Cardiac muscle cell (in vitro differentiated cells and primary cell): ENCODE measurements at places on chromosomes 5 and 9. TPM values are rescaled to one million over a fixed set of nuclear protein-coding genes. Genes with fewer than 3 reads are reported as not detected.

Gene PPIC
- 110 and 118 TPM in 2 replicates for total RNA-seq

Gene NCS1
- 55.6 and 55.7 TPM in 2 replicates for total RNA-seq

Gene SLC46A2
- not detected in 2 replicates for total RNA-seq

Gene C9
- not detected in 2 replicates for total RNA-seq

Gene PCDHGB2
- 2.7 and 3.0 TPM in 2 replicates for total RNA-seq

Gene ZNG1A
- 37.1 and 43.4 TPM in 2 replicates for total RNA-seq

Gene PCA3
- total RNA-seq = not detected in 2 replicates

Gene OBP2B
- not detected in 2 replicates for total RNA-seq

Gene CDC25C
- total RNA-seq = 2.7 and 16.2 TPM in 2 replicates

- peak; percentile 81 for DNase-seq
These were observed 3.2 kb downstream of the TPM2 start for GRCh38 chr9:35686222-35687203.

DNA sequence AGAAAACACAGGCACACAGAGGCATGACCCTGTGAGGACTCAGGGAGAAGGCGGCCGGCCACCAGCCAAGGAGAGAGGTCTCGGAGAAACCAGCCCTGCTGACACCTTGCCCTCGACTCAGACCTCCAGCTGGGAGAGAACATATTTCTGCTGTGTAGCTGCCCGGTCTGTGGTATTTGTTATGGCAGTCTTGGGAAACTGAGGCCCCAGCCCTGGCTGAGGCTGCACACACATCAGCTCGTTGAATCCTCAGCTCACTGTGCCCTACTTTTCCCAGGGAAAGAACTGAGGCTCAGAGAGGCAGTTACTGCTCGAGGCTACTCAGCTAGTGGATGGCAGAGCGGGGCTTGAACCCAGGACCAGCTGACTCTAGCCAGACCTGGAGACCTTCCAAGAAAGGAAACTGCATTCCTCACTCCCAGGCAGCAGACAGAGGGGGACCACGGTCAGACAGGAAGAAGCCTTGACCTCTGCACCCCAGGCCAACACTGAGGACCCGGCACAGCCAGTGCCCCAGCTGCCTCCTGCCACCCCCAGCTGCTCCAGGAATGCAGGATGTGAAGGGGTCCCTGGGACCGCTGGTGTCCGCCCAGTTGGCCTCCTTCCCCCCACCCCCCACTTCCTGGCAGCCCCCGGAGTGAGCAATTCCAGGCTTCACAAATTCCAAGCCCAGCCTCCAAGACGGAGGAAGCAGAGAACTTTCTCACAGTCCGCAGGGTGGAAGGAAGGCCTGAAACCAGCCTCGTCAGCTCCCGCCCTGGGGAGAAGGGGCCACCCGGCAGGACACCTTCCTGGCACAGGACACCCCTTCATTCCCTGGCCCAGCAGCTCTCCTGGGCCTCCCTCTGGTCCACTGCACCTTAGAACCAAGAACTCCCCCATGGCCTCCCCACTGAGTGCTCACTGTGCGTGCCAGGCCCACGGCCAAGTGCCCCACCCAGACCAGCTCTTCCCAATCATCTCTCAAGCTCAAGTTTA, 69.9 kb downstream of the LRSAM1 start:
- DNase-seq = peak; percentile 93

GRCh38 chr9:37547328-37547878, 28.8 kb downstream of the FBXO10 start:
- no peak for DNase-seq

DNA sequence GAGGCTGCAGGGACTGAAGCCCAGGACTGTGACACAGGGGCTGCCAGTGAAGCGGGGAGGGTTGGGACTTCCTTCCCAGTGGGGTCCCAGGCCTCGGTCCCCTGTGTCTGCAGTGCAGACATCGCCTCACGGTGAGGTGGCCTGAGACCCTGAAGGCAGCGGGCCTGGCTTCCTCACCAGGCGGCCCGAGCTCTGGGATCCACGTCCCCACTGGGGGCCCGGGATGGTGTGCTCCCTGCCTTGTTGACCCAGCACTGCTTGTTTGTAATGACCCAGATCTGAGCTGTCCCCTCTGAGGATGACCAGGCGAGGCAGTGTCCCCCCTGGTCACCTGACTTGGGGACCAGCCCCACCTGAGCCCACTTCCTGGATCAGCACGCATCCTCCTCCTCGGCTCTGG, 53.1 kb downstream of the COL5A1 start:
- no peak for DNase-seq

GRCh38 chr9:73583576-73583975, 431.9 kb downstream of the ANXA1 start:
- DNase-seq = peak; percentile 6

- DNase-seq = peak; percentile 40
These were observed 30.3 kb downstream of the MELK start for GRCh38 chr9:36603006-36603405.

DNA sequence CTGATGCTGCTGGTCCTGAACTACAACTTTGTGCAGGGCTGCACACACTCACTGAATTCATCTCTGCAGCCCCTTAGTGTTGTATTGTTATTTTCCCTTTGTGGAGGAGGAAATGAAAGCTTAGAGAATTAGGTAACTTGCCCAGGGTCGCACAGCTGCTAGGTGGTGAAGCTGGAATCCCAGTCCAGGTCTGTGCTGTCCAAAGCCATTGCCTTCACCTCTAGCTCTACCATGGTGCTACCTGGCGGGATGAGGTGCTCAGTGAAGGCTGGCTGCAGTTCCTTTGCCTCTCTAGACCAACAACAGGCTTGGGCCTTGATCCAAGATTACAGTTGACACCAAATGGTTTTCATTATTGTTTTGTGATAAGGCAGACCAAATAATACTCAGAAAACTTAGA, 177.8 kb upstream of the PITX1 start:
- DNase-seq = no peak

DNA sequence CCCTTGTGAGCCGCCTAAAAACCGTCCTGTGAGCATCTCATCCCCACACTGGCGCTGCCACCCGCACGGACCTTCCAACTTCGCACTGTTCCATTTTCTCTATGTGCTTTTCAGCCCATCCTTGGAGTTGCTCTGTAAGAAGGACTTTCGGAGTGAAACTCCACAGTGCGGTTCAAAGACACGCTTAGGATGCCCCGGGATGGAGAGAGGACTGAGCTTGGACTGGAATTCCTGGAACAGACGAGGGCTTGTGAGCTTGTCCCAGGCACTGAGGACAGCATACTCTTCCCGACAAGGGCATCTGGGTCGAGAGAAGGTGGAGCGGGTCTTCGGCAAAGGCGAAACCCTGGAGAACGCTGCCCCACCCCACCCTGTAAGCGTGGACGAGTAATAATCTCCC, 187.8 kb downstream of the MEF2C start:
- no peak for DNase-seq

- no peak for DNase-seq
These were observed 11.4 kb upstream of the ARSI start for GRCh38 chr5:150313921-150314716.

DNA sequence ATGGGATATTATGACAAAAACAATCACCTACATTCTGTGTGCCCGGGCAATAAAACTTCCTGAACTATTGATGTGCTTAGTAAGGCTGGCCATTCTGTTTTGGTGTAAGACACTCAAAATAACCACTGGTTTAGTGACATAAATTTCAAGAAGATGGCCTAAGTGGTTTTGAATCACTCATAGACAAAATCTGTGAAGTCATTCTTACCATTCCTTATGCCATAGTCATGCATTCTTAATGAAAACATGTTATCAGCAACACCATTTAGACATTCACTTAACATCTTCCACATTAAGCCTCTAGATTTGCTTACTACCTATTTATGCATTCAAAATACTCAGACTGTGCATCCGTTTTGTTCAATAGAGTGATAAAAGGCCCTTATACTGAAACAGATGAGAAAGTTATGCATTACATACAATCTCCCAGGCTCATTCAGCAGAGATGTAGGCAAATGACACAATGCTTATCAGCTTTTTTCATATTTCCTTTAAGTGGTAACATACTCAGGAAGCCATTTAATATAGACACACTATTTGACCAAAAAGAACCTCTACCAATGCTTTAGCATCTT, 848.8 kb upstream of the DMAC1 start:
- DNase-seq = no peak

- no peak for DNase-seq
These were observed 70.5 kb upstream of the HMHB1 start for GRCh38 chr5:143741421-143741820.

DNA sequence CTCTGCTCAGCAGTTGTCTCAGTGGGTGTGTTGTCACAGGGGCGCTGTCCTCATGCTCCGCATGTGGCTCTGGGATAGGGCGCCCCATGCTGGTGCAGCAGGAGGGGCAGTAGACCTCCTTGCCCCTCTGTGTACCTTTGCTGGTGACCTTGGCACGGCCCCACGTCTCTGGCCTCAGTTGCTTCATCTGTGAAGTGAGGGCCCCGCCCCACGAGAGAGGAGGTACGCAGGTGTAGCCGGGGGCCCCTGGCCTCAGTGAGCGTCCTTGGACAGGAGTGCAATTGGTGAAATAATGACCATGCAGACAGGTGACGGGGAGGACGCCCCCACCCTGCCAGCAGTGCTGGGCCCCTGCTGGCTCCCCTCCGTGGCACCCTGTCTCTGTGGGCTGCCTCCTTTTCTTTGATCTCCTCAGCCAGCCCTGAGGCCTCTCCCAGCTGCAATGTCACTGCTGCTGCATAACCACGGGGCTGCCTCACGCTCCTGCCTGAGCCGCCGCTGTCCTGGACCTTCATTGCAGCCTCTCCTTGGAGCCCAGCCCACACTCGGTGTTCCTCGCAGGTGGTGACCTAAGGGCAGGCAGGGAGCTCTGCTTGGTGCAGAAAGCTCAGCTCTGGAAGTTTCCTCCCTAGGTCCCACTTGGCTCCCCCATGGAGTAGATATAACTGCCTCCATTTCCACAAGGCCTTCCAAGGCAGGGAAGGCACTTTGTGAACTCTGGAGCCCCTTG, 57.3 kb downstream of the PHF2 start:
- DNase-seq = no peak

DNA sequence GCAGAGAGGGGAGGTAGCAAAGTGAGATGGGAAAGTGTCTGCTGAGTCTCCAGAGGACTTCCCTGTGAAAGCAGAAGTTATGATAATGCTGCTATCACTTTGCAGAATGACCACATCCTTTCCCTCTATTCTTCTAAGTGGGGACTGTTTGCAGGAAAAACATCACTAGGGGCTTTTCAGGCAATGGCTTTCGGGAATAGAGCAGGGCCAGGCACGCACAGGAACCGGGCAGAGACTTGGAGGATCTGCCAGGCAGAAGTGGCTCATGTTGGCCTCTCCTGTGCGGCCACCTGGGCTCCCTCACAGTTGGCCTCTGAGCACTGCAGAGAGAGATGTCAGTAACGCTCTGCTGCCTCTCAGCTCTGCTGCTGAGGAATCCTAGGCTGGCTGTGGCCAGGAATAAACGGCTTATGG, 214.7 kb downstream of the MAST4 start:
- no peak for DNase-seq

DNA sequence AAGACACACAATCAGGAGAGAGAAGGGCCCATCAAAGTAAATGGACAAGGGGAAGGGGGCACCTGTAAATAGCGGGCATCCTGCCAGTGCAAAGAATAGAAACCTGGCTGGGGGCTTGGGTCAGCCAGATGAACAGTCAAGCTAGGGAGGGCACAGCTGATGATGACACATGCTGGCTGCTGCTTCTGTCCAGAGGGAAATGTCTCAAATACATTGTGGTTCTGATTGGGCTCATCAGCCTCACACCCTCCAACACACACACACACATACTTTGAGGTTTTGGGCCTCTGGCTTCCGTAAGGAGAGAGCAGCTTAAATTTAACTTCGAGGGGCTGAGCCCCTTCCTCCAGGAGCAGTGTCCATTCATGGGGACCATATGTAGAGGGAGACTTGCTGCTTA, 27.6 kb upstream of the SPATA31E1 start:
- DNase-seq = no peak

DNA sequence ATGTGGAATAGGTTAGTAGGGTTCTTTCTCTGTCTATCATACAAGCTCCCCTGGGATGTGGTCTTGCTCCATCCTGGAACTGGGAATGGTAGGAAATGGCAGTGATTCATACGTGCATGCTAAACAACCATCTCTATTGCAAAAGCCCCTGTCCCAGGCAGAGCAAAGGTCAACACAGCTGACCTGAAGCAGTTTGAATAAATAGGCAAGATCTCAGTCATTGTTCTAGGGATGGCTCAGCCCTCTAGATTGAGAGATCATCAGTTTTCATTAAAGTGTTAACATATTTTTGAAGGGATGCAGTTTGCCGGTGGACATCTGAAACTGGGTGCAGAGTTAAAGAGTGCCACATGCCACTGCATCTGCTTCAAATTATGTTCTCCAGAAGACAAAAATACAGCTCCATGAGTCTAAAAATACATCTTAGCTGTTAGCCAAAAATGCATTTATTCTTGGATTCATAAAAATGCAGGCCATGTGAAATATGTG, 224.1 kb downstream of the ESM1 start:
- DNase-seq = no peak

DNA sequence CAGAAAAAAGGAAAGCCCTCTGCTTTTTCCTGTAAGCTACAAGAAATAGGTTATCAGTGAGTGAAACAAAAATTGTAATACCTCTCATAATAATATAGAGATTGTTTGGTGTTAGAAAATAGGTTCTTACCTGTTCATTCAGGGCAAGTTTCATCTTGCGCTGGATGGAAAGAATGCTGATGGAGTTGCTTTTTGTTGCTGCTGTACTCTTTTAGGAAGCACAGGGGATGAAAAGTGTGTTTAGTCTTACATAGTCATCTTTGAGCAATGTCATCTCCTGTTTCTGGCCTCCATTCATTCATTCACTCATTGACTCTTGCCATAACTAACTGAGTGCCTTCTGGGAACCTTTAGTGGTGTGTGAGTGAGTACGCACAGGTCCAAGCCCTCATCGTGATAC, 6.4 kb downstream of the ENTREP1 start:
- DNase-seq = no peak

- no peak for DNase-seq
These were observed 19.6 kb downstream of the TCF7 start for GRCh38 chr5:134133995-134134541.

DNA sequence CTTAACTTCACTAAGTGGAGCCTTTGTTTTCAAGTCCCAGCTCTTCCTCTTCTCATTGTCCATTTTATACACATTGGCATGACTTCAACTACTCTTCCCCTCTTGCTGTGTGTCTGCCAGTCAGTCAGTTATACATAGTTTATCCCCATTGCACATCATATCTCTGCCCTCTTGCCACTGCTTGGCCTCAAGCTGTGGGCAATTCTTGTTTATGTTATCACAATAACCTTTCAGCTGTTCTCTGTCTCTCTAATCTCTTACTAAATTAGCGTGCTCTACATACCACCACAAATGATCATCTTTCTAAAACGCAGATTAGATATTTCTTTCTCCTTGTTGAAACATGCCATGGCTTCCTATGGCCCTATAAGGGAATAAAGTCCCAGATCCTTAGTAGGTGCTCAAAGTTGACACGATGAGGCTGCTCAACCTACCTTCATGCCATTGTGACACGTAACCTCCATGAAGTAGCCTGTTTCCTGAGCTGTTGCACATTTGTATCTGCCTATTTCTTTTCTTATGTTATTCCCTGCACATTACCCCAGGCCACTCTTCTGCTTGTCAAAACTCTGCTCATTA, 239.3 kb downstream of the GAS1 start:
- DNase-seq = no peak
